ENCODE measurements at places on chromosomes 5 and 9.

DNA sequence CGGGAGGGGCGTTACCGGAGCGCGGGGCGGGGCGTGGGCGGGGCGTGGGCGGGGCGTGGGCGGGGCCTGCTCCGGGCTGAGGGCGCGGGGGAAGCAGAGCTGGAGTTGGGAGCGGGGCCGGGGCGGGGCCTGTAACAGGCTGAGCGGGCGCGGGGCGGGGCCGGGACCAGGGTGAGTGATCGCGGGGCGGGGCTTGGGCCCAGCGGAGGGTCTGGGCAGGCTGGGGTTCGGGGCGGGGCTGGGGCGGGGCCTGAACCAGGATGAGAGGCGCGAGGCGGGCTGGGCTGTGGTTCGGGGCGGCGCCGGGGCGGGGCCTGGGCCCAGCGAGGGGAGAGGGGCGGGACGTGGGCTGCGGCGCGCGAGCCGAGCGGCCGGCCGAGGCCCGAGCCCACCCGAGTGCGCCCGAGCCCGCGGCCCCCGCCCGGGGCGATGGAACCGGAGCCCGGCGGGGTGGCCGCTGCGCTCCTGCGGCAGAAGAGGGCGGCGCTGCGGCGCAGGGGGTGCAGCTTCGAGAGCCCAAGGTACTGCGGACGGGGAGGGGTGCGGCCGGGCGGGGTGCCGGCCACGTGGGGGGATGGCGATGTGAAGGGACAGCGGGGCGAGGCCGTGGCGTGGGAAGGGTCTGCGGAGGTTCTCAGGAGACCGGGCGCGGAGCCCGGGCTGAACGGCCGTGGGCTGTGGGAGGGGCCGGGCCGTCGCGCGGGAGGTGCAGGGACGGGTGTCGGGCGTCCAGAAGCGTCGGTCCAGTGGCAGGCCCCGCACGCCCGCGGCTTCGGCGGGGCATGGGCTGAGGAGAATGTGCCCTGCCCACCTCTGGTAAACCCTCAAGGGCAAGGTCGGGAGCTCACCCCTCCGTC lies 39.5 kb upstream of the GARNL3 start:
- DNase-seq = peak; percentile 94

DNA sequence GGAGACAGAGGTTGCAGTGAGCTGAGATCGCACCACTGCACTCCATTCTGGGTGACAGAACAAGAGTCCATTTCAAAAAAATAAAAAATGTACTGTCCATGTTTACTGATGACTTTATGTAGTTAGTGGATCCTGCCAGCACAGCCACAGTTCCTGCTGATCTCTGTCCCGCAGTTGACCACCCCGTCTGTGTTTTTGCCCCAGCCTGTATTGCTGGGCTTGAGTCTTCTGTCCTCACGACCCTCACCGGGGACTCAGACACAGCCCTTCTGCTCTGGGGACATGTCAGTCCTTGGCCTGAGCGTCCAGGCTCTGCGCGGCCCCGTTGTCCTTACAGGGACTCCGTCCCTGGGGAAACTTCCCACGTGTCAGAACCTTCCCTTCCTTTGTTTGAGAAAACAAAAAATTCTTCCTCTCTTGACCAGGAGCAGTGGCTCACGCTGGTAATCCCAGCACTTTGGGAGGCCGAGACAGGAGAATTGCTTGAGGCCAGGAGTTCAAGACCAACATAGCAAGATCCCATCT lies 14.5 kb downstream of the SURF6 start:
- no peak for DNase-seq

GRCh38 chr9:16413509-16414016 lies 456.9 kb downstream of the BNC2 start:
- no peak for DNase-seq

GRCh38 chr9:5587024-5587423 lies 41.9 kb upstream of the RIC1 start:
- DNase-seq = no peak
